ENCODE measurements at places on chromosomes 3 and 15.

DNA sequence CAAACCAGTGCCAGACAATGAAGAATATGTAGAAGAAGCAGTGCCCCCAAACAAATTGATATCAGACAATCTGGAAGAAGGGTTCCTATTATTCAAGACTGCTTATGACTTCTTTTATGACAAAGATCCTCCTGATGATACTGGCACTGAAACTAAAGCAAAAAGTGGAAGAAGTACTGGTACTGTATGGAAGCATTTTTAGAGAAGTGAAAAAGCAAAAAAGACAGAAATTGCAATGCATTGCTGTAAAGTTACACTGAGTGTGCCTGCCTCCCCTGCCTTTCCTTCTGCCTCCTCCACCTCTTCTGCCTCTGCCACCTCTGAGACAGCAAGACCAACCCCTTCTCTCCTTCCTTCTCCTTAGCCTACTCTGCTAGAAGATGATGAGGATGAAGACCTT, 167.6 kb downstream of the PLCL2 start:
- DNase-seq = no peak

- DNase-seq = peak; percentile 13
These were observed 921 bp downstream of the FBXL2 start for GRCh38 chr3:33278163-33278562.

DNA sequence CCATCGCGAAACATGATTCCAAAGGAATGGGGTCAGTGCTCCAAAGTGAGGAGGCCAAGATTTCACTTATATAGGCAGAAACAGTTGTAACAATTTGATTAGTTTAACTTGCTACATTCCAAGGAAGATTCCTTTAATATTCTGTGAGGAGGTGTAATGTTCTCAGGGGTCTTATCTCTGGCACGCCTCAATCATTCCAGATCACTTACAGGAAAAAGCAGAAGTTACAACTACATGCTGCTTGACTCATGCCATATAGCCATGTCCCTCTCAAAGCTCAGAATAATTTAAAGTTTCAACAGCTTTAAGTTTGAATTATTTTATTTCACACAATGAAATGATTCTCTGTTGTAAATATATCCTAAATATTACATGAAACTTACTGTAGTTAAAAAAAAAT, 3.5 kb upstream of the FYTTD1 start:
- DNase-seq = no peak

DNA sequence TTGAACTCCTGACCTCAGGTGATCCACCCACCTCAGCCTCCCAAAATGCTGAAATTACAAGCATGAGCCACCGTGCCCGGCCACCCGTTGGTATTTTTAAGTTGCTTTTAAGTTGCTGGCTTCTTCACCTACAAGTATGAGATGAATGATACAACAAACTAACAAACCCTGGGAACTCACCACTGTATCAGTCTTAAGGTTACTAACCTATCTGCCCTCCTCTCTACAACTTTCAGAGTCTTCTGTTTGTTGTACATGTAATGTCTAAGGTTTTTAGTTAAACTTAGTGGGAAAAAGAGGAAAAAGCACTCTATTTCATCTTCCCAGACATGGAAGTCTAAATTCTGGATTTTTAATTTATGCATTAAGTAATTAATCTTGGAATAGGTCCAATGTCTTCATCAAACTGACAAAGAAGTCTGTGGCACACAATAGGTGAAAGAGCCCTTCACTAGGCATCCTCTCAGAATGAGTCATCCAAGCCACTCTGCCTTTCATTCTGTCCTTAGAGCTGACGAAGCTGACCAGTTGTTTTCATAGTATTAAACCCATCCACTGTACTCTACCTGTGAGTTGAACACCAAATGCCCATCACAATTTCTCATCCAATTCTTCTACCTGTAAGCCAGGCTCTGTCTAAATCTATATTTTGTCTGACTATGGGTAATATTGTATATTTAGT, 936.1 kb downstream of the TUSC7 start:
- DNase-seq = no peak

- peak; percentile 38 for DNase-seq
These were observed 261.0 kb downstream of the PYDC2 start for GRCh38 chr3:191721990-191722389.

- DNase-seq = no peak
These were observed 13.8 kb downstream of the SQOR start for GRCh38 chr15:45648521-45649200.

DNA sequence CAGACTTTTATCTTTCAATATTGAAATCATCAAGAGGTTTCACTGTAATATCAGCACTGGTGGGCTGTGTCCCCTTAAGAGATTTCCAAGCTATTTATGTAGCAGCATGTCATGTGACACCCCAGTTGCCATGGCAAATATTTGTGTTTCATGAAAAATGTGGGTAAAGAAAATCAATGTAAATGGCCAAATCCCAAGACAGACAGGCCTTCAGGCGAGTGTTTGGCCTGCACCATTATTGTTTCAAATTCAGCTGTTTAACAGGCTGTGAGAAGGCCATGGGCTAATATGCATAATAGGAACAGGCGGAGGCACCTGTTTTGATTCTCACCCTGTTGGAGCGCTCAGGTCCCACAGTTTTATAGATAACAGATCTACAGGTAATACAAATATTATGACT, 104.2 kb downstream of the IQCH start:
- no peak for DNase-seq

DNA sequence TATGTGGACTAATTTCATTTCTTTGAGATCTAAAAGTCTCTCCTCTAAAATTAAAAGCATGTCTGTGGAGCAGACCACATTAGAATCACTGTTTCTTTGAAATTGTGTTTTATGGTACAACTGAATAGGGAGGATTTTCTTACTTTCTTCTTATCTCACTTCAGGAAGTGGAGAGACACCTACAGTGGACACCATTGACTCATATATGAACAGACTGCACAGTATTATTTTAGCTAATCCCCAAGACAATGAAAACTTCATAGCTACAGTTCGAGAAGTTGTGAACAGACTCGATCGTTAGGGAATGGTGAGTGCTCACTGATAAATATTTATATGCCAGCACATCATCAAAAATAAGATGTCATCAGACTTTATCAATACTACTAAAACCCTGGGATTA, 58.3 kb downstream of the HMG20A start:
- DNase-seq = no peak

DNA sequence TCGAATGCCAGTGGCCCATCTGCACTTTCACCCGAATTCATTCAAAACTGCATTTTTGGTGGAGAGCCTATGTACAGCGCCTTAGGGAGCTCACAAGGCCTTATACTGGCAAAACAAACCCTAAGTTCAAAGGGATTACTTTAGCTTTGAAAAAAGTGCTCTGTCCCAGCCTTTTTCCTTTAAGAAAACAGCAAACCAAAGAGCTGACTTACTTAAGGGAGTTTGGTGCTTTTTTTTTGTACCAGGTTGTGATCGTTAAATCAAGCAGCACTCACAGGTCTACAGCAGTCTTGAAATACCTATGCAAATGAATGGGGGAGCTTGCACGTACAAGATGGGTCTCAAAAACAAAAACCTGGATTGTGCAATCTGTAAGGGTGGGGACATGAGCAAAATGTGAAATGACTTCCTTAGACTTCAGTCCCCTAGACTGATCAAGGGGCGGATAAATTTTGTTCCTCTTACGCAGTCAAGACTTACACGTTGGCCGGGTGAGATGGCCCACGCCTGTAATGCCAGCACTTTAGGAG, 11.6 kb upstream of the PIK3CB start:
- DNase-seq = no peak

GRCh38 chr3:120587332-120587975, 8.7 kb upstream of the NDUFB4 start:
- no peak for DNase-seq

DNA sequence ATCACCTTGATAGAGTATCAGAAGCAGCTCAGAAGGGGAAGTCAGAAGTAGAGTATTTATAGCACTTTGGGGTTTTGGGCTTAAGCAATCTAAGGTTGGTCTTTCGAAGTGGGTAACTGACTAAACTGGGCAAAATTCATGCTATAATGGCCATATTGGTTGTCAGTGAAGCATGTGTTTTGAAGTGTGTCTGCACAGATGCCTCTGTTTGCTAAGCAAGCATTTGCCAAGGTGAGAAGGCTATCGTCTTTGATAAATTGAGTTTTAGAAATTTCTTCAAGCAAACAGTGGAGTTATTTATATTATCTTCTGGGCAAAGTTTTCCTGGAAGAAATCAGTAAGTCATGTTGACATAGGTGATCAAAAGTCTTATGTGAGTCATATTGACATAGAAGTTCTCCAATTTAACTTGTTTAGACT, 412.8 kb upstream of the TGFBR2 start:
- no peak for DNase-seq

Data from dermis microvascular lymphatic vessel endothelial cell (primary cell).